ENCODE measurements at places on chromosomes 13 and 19.

DNA sequence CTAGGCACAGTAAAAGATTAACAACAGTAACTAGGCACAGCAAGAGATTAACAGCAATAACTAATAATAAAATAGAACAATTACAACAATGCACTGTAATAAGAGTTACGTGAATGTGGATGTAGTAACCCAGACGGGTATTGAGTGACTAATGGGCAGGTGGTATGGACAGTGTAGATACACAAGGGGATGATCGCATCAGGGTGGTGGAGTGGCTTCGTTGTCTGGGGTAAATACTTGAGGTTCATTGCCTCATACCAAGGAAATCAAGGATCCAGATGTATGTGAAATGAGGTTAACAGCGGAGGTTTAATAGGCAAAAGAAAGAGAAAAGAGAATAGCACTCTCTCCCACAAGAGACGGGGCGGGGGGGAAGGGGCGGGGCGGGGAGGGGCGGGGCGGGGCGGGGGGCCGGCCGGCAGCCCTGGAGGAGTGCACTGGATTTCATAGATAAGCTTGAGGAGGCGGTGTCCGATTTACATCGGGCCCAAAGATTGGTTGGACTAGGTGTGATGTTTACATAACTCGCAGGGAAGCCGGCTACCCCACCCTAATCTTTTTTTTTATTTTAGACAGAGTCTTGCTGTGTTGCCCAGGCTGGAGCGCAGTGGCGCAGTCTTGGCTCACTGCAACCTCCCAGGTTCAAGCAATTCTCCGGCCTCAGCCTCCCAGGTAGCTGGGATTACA is 106.3 kb downstream of the KCTD15 start:
- no peak for DNase-seq

GRCh38 chr13:70668293-70668692 is 560.0 kb upstream of the KLHL1 start:
- no peak for DNase-seq

DNA sequence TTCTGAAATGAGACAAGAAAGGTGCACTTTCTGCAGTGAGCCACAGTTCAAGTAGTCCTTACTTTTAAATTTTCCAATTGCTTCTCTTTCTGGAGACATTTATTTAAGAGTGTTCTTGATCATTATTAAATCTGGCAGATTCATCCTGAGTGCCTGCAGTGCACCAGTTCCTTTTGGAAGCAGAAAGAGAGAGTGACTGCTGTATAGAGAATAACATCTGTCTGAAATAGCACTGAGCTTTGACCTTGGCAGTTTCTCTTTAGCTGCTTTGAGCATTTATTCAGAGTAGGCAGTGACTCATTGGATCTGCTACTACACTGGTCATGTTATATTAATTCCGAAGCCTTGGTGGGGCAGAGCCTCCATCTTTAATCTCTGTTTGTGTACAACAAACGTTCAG is 1373.7 kb downstream of the PCDH9 start:
- no peak for DNase-seq

- no peak for DNase-seq
These were observed 2.4 kb downstream of the CRLF1 start for GRCh38 chr19:18603958-18604819.

GRCh38 chr19:47471733-47472457 is at the start of gene SLC8A2:
Gene SLC8A2, minus strand, starts transcription at chr19:47471893. Its CDS starts 5,490 bp downstream, at chr19:47466403.
- peak; percentile 66 for DNase-seq

- DNase-seq, result no peak
These were observed 26.1 kb downstream of the GAS6 start for GRCh38 chr13:113837560-113838355.

DNA sequence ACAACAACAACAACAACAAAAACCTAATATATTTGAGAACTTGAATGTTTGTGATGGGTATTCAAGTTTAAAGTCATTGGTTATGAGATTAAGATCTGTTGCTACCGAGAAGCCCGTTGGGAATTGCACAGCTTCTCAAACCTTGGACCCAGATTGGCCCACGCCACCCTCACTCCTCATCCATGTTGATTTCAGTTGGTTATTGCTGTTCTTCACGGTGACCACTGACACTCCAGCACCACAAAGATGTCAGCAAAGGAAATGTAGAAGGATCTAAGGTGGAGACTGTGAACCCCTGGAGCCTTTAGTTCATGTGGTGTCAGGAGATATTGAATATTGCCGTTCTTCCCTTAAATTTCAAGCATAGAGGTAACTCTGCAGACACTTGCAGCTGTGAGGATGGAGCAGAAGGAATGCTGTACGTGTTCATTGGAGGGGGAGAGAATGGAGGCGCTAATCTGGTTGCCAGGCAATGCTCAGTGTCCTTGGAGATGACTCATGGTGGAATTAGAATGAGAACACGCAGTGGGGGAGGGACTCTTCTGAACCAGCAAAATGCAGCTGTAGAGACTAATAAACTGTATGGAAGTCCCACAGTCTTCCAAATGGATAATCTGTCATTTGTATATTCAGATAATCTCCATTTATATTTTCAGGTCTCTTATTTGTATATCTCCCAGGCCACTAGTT is 20.8 kb upstream of the ZNF835 start:
- DNase-seq, result no peak

GRCh38 chr13:35643625-35644024 is 167.1 kb upstream of the MAB21L1 start:
- no peak for DNase-seq

- no peak for DNase-seq
These were observed 8.5 kb downstream of the DBP start for GRCh38 chr19:48628486-48629296.

DNA sequence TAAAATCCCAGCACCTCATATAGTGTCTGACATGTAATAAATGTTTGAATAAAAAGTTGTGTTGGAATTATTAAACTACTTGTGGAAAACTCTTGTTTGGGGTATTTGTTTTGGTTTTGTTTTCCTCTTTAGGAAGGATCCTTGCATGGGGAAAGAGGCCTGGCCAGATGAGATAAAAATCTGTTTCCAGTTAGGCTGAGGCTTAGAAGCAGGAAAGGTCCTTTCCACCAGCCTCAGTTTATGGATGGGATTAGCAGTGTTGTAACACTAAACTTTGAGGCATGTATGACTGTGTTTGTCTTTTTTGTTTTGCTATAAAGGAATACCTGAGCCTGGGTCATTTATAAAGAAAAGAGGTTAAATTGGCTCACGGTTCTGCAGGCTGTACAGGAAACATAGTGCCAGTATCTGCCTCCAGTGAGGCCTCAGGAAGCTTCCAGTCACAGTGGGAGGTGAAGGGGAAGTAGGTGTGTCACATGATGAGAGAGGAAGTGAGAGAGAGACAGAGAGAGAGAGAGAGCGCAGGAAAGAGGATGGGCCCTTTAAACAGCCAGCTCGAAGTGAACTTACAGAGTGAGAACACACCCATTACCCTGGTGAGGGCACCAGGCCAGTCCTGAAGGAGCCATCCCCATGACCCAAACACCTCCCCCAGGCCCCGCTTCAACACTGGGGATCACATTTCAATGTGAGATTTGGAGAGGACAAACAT is 21.6 kb downstream of the SPATA13 start:
- no peak for DNase-seq

- DNase-seq, result peak; percentile 73
These were observed at the start of gene LDLR for GRCh38 chr19:11089254-11090013. Gene LDLR, plus strand, starts transcription at chr19:11089463. Its CDS starts 86 bp downstream, at chr19:11089549.

GRCh38 chr13:62038214-62038613 is 622.6 kb upstream of the PCDH20 start:
- no peak for DNase-seq

- no peak for DNase-seq
These were observed 12.9 kb upstream of the RPS15 start for GRCh38 chr19:1425102-1425837.

GRCh38 chr19:19064811-19065745 is 1.3 kb downstream of the SLC25A42 start:
- peak; percentile 49 for DNase-seq

GRCh38 chr19:47518139-47518538 is 3.3 kb upstream of the NAPA start:
- DNase-seq, result no peak

DNA sequence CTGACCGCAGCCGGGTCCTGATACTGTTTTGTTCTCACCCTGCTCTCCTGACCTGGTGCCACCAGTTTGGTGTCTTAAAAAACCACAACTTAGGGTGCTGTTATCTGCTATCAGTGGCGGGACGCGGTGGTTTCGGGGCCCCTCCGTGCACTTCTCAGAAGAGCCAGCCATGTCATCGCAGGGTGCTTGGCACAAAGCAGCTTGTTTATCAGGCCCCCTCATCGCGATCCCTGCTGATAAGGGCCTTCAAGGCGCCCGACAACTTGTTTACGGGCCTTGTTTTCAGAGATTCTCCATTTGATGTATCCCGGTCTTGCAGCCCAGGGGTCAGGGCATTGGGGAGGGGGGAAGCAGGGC is 58.1 kb upstream of the KLF2 start:
- DNase-seq, result no peak

GRCh38 chr19:32750441-32751055 is 31.0 kb downstream of the TDRD12 start:
- no peak for DNase-seq

DNA sequence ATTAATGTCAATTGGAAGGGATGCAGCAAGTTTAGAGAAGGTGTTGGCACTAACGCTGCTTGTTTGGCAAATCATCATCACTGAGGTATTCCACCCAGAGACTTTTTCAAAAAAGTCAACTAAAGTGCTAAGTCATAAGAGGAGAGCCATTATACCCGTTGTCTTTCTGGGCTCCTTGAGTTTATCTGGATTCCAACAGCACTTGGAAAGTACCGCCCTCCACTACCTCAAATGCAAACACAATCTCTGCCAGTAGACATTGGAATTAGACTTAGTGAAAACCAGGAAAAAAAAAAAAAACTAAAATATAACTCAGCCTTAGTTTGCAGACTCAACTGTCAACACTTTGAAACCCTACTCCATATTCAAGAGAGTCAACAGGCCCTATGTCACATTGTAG is 266.0 kb downstream of the ITGBL1 start:
- no peak for DNase-seq

DNA sequence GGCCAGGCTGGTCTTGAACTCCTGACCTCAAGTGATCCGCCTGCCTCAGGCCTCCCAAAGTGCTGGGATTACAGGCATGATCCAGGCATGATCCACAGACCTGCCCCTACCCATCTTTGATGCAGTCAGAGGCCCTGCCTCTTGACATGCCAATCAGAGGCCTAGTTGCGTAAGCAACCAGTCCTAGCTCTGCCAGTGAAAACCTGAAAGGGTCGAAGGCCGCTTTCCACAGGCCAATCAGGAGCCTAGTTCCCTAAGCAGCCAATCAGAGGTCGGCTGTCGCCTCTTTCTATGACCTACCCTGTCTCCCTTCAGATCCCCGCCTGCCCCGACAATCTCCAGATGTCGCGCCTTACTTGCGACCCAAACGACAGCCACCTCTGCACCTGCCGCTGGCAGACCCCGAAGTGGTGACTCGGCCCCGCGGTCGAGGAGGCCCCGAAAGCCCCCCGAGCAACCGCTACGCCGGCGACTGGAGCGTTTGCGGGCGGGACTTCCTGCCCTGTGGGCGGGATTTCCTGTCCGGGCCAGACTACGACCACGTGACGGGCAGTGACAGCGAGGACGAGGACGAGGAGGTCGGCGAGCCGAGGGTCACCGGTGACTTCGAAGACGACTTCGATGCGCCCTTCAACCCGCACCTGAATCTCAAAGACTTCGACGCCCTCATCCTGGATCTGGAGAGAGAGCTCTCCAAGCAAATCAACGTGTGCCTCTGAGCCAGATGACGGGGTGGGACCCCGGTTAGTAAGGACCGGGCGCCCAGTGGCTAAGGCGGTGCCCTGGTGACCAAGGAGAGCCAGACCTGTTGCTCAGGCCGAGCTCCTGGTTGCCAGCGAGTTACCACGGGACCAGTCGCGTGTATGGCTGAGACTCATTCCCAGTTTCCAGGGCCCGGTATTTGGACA is 6.3 kb downstream of the SYDE1 start:
- no peak for DNase-seq

GRCh38 chr13:84870190-84870589 is 929.0 kb downstream of the SLITRK6 start:
- no peak for DNase-seq

GRCh38 chr13:33405371-33405770 is 119.8 kb upstream of the STARD13 start:
- no peak for DNase-seq

- DNase-seq, result no peak
These were observed 30.1 kb upstream of the CCDC124 start for GRCh38 chr19:17902701-17903100.

DNA sequence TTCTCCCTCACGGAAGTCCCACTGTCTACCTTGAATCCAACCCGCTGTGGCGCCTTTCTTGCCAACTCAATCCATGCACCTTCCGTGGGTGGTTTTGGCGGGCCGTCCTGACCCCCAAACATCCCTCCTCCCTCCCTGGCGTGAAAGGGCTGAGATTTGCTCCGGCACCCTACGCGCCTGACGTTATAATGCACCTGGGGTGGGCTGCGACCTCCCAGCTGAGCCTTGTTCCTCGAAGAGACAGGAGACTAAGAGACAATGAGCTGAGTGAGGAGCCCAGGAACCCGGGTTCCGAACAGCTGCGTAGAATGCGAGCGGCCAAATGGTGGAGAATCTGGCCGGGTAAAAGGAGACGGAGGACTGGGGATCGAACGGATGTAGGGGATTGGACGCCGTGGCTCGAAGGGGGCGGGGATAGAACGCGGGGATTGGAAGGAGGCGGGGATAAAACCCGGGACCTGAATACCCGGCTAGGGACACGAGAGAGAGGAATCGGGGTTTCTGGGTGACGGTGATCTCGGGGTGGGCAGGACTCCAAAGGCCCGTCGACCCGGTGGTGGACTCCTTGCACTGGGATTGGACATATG is at the start of gene CPT1C:
Gene CPT1C (plus strand): TSS at position 461 of the 587 bp plus-strand sequence. CDS start 1,137 bp downstream, outside the sequence.
- peak; percentile 60 for DNase-seq

- no peak for DNase-seq
These were observed 26.8 kb upstream of the MTIF3 start for GRCh38 chr13:27476943-27477703.

- no peak for DNase-seq
These were observed 618.7 kb upstream of the SGCG start for GRCh38 chr13:22562116-22562515.

DNA sequence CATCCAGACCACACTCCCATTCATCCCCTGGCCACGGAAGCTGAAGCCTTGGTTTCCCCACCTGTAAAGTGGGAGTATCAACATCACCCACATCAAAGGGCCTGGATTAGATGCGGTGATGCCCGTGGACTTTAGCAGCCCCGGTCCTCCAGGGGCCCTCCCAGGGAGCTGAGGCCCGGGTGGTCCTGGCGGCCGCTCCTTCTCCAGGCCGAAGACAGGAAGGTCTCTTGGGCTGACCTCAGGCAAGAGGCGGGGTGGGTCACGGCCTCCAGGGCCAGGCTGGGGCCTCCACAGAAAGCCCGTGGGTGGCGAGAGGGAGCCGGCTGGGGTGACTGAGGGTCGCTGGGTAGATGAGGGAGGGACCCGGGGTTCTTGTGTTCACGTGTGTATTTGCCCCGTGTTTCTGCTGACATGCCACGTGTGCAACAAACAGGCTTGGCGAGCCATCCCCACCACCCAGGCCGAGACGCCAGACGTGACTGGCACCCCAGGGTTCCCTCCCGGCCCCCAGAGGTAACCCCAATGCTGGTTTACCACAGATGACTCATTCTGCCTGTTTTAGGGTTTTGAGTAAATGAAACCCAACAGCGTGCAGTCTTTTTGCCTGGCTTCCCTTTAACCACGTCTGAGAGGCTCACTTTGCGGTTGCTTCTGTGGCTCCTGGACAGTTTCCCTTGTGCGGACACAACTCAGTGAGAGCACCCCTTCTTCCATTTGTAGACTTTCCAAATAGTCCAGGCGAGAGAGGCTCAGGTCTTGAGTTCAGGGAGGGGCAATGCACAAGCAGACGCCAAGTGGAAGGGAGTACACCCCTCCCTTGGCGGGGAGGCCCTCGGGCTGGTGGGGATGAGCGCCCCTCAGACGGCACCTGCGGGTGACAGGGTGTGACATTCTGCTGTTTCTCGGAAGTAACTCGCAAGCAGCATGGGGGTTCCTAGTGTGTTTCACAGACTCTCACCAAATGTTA is 42.9 kb downstream of the C13orf46 start:
- no peak for DNase-seq

- DNase-seq, result no peak
These were observed 922 bp downstream of the PLEKHG2 start for GRCh38 chr19:39413272-39413910.
